Transverse colon (tissue), 4 donors: ENCODE measurements at places on chromosomes 2 and 18. TPM values are rescaled to one million over a fixed set of nuclear protein-coding genes. Genes with fewer than 3 reads are reported as not detected.

The RELCH gene
- 84.0 TPM for total RNA-seq

The CFC1 gene
- total RNA-seq = 1.1 TPM

The NMUR1 gene
- 0.55 TPM for total RNA-seq

The GDF7 gene
- total RNA-seq = 0.75 TPM

The KIAA2012 gene
- not detected for total RNA-seq

The ZAP70 gene
- total RNA-seq = 2.6 TPM

The PREPL gene
- 31.0 TPM for total RNA-seq

The MC4R gene
- total RNA-seq = not detected

The CNTNAP5 gene
- total RNA-seq = 1.4 TPM

The PROM2 gene
- total RNA-seq = 29.5 TPM

The ACYP2 gene
- total RNA-seq = 77.4 TPM

The ICOS gene
- 0.41 TPM for total RNA-seq

The FBXO48 gene
- total RNA-seq = 0.60 TPM

The GREB1L gene
- total RNA-seq = not detected

DNA sequence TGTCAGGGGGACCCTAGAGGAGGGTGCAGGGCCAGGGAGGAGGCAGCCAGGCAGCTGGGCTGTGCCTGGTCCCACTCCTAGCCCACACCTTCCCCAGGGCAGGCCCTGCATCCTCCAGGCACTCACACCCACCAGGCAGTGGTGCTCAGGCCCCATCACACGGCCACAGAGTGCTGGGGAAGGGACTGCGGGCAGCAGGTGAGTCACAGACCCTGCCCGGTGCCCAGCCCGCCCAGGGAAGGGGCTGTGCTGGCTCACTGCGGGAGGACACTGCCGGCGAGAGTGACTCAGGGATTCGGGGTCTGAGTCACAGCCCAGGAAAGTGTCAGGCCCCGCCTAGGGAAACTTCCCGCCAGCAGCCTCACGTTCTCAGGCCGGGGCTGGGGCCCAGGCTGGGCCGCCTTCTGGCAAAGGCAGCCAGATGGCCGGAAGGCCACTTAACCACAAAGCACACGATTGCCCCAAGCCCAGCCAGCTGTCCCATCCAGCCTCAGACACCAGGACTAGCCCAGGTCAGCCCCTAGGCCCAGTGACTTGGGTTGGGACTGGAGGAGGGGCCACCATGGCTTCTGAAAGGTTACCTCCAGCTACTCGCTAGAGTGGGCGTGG is 42.2 kb downstream of the BIN1 start:
- DNase-seq = peak; percentile 85

DNA sequence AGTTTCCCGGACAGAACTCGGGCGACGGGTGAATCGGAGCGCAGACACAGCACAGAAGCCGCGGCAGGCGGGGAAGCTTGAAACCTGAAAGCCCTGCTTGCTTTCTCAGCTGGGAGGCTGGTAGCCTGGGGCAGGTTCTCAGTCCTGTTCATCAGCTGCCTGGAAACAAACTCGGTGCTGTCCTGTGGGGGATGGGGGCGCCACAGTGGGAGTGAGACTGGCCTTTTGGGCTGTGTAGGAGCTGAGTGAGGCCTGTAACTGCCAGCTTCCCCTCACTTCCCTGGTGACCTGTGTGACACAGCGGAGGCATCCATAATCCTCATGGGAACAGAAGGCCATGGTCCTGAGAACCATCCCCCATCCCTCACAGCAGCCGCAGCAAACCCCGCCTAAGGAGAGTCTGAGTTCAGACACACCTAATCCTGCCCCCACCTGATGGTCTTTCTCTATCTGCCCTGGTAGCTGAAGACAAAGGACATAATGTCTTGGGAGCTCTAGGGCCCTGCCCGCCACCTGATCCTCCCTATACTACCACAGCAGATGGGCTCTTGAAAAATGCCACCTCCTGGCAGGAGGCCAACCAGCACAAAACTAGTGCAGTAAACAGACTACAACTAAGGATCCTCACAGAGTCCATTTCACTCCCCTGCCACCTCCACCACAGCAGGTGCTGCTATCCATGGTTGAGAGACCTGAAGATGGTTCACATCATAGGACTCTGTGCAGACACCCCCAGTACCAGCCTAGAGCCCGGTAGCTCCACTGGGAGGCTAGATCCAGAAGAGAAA is 52.7 kb upstream of the LDLRAD4 start:
- DNase-seq = no peak

DNA sequence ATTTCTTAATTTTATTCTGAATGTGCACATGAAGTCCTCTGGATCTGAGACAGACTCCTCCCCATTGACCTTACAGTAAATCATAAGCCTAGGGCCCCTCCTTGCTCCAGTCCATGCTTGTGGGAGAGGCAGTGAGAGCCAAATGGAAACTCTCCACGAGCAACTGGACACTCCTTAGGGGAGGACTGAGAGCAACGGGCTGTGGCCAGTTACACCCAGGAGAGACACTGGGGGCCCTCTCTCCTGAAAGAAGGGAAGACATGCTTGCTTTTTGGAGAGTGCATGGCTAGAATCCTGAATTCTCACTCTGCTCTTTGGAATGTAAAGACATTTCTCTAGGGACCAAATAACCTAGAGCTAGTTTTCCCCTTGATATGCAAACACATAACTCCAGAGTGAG is 49.0 kb upstream of the BIN1 start:
- no peak for DNase-seq

DNA sequence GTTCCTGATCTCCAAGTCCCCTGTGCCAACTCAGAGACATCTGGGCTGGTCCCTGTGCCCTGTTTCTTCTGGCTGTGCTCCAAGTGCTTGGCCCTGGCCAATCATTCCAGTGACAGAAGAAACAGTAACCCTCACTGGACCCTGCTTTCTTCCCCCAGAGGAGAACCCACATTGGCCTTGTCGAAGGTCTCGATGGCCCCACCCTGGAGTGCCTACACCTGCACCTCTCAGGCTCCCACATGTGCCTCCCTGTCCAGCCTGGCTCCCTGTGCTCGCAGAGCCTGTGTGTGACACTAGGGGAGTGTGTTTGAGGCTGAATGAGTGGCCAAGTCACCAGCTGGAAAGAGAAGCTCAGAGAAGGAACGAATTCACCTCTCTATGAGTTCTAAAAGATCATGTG is 5.9 kb upstream of the MAL start:
- DNase-seq = no peak

DNA sequence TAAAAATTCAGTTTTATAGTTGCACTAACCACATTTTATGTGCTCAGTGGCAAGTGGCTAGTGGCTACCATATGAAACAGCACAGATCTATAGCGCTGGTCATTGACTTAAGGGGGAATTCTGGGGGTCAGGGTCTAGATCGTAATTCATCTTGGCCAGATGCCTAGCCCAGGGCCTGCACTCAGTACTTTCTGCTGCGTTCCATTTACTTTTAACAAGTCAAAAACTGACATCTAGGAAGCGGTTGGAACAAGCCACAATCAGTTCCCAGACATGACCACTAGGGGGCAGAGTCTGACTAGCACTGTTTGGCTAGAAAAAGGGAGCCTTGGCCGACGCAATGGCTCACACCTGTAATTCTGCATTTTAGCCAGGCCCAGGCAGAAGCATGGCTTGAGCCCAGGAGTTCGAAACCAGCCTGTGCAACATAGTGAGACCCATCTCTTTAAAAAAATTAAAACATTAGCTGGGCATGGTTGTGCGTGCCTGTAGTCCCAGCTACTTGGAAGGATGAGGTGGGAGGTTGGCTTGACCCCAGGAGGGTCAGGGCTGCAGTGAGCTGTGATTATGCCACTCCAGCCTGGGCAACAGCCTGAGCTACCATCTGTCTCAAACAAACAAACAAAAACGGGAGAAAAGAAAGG is 9.0 kb upstream of the TMBIM1 start:
- peak; percentile 93 for DNase-seq

- DNase-seq = no peak
Measured at GRCh38 chr2:118973542-118973951, 31.6 kb downstream of the MARCO start.

DNA sequence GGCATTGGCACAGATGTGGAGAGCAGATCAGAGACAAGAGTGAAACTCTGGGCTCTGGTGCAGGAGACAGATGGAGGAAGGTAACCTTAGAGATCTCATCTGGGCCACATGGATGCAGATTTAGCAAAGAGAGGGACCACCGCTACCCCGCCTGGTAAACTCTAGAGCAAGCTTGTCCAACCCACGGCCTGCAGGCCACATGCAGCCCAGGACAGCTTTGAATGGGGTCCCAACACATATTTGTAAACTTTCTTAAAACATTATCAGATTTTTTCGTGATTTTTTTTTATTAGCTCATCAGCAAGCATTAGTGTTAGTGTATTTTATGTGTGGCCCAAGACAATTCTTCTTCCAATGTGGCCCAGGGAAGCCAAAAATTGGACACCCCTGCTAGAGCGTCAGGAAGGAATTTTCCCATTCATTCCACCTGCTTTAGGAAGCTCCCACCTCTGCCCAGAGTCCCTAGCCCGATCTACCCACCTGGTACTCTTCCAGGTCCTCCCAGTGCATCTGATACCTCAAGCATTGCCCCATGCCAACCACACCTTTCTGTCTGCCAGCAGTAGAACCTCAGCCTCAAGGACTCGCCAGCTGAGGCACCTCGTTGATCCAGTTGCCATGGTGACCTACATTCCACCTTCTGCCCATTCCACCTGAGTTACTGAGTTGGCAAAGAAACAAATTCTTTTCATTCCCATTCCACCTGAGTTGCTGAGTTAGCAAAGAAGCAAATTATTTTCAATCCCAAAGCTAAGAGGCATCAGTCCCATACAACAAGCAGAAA is at the start of gene CIB4:
Gene CIB4, minus strand, starts transcription at position 586 of the 784 bp plus-strand sequence. Its CDS starts 52 bp downstream, at position 534.
- DNase-seq = no peak

- DNase-seq = no peak
Measured at GRCh38 chr2:673615-674320, 3.4 kb downstream of the TMEM18 start.

- DNase-seq = no peak
Measured at GRCh38 chr2:204686406-204686805, 141.1 kb downstream of the PARD3B start.

GRCh38 chr18:47993409-47993808 is 63.0 kb upstream of the SMAD2 start:
- no peak for DNase-seq

- peak; percentile 19 for DNase-seq
Measured at GRCh38 chr2:48346124-48346536, 183.8 kb upstream of the STON1 start.

DNA sequence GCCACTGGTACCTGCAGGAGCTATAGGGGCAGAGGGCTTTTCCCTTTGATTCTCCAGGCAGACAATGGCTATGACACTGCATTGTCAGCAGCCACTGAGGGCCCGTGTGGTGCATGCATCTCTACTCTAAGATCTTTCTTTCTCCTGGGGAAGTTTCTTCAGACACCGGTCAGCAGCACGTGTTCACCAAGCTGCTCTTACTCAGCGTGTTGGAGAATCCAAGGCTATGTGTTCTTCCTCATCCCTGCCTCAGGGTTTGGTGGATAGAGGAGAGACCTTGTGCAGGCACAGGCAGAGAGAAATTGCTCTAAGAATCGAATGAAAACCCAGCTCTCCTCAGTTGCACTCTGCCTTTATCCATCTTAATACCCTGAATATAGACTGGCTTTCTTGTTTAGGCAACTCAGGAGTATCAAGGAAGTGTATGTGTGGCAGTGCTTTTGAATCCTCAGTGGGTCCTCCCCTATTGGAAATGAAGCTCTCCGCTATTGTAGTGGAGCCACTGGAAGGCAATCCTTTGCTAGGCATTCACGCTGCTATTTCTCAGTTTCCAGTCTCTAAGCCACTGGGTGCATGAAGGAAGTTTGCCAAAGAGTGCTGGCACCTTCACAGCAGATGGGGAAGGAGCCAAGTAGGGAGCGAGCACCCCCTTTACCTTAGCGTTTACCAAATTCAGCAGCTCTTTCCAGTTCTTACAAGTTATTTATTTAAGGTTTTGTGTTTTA is 86.9 kb upstream of the EML6 start:
- DNase-seq = no peak

- DNase-seq = no peak
Measured at GRCh38 chr2:62114564-62114963, 81.4 kb upstream of the B3GNT2 start.

GRCh38 chr2:204258890-204259289 is 286.4 kb upstream of the PARD3B start:
- no peak for DNase-seq

- no peak for DNase-seq
Measured at GRCh38 chr2:25234738-25235137, 66.4 kb upstream of the POMC start.

- no peak for DNase-seq
Measured at GRCh38 chr2:45412754-45413379, 198.2 kb downstream of the SRBD1 start.

DNA sequence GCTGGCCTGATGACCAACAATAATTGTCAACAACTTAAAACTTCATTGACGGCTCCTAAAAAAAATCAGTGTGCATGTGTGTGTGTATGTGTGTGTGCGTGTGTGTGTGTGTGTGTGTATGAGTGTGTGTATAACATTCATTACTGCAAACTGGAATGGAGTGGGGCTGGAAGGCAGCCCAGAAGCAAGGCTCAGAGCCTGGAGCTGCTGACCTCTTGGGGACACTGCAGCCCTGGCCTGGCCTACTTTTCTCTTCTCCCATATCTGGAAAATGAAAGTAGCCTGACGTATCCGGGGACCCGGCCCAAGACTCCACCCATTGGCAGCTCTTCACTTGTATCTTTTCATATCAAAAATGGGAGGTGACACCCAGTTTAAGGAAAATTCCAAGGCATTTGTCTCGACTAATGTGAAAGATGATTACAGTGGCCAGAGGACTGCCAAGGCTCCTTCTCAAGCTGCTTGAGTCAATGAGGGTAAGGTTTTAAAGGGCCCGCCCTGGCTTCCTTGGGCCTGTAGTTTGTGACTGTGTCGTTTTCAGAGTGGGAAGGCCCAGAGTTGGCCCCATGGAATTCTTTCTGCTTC is 72.4 kb upstream of the IL1R1 start:
- peak; percentile 67 for DNase-seq

- no peak for DNase-seq
Measured at GRCh38 chr18:79543861-79544385, 135.7 kb upstream of the CTDP1 start.

DNA sequence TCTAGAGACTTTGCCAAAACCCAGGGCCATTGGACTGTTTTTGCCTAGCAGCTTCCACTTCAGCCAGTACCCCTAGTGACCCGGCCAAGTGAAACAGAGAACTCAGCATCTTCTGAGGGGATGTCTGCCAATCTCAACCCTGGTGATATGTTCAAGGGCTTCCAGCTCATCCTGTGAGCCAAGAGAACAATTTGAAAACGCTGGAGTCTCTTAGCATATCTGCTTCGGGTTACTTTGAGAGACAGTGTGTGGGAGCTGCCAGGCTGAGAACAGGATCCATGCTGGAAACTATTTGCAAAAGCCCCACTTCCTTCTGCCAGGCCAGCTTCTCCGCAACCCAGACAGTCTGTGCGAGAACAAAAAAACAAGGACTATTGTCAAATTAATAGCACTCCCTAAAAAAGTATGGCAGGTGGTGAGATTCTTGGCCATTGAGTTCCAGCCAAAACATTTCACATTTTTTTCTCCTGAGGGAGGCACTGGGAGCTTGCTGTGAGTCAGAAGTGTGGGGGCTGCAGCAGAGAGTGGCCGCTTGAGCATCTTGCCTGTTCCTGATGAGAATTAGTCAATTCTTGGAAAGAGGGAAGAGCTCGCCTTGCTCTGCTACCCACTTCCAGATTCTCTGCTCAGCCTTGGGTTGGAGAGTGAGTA is 395.6 kb upstream of the TRIB2 start:
- DNase-seq = no peak

- DNase-seq = no peak
Measured at GRCh38 chr2:241425368-241425767, 69.3 kb downstream of the FARP2 start.
